ENCODE measurements at places on chromosomes 1 and 21. TPM values are rescaled to one million over a fixed set of nuclear protein-coding genes. Genes with fewer than 3 reads are reported as not detected.

- DNase-seq: no peak
These were observed 56.8 kb downstream of the MTR start for GRCh38 chr1:236851871-236852270.

GRCh38 chr1:89518221-89518631 is 6.4 kb upstream of the LRRC8B start:
- DNase-seq: peak; percentile 35

Gene FCGR3B
- total RNA-seq: 2.4 TPM

Gene TCHH
- not detected for total RNA-seq

Gene CRP
- 0.12 TPM for total RNA-seq

Gene KRTAP13-2
- not detected for total RNA-seq

Gene NCMAP
- total RNA-seq: not detected
